Hematopoietic multipotent progenitor cell treated with erythropoietin and hydrocortisone succinate and interleukin-3 and kit ligand, for 17 days (in vitro differentiated cells): ENCODE measurements at places on chromosomes 6 and 20.

- no peak for DNase-seq
Observed at GRCh38 chr6:133621751-133622150, 267.2 kb upstream of the TCF21 start.

DNA sequence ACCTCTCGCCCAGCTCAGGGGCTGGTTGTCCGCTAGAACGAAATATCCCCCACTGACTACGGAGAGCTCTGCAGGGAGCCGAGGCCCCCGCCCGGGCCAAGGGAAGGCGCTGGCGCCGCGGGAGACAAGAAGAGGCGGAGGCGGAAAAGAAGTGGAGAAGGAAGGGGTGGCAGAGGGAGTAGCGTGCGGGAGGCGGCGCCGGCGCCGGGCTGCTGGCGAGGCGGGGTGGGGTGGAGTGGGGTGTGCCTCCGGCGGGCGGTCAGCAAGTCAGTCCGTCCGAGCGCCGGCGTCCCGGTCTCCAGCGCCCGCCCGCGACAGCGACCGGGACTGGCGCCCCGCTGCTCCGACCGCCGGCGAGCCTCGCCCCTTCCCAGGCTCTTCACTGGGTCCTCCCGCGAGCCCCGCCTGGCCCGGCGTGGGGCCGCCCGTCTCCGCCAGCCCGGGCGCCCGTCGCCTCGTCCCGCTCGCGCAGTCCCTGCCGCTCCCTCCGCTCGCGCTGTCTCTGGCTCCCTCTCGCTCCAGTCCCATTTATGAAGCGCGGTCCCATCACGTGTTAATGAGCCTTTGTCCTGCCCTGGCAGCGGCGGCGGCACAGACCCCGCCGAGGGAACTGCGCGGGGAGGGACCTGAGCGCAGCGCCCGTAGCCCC, at the start of gene CNR1:
Gene CNR1 (minus strand): TSS at position 504 of the 649 bp plus-strand sequence. CDS start 21,073 bp downstream, outside the sequence.
- no peak for DNase-seq

GRCh38 chr20:9744551-9744950, 94.3 kb downstream of the PAK5 start:
- DNase-seq, result no peak

DNA sequence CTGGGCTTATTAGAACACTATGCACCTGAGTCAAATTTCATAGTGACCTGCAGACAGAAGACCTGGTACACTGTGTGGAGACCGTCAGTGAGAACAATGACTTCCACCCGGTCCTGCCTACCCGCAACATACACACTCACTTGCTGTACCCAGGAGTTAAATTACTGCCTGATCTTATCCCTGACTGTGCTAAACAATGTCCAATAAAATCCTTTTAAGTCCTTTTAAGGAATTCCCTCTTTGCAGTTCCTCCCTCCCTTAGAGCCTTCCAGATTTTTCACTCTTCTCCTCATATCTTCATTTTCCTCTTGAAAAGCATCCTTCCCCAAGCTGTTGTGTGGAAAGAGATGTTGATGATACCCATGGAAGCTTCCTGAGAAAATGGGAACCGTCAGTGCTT, 3.4 kb upstream of the KCNG1 start:
- DNase-seq, result no peak

DNA sequence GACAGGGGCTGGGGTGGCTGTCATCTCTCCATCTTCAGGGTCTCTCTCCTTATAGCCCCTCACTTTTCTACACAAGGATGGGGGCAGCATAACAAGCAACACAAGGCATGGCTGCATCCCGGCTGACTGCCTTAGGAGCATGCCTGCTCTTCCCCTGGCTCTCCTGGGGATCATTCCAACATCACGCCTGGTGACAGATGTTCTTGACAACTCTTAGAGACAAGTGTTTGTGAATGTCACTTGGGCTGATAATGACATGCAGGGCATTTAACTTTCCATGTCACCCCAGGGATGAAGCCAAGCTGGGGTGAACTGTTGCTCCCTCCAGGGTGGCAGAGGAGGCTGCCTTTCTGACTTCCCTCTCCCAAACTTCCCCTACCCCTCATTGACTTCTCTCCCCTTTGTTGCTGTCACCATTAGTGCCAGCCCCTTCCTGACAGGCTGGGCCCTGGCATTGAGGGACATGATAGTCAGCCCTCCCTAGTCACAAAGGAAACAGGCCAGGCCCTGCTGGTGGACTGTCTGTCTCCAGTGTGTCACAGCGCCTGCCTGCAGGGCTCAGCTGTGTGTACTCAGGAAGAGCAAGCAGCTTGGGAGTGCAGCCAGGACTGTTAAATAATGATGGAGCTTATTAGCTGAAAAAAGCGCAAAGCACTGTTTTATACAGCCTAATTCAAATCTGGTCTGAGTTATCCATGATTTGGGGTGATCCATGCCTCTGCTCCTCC, 161.8 kb downstream of the LRFN2 start:
- no peak for DNase-seq

DNA sequence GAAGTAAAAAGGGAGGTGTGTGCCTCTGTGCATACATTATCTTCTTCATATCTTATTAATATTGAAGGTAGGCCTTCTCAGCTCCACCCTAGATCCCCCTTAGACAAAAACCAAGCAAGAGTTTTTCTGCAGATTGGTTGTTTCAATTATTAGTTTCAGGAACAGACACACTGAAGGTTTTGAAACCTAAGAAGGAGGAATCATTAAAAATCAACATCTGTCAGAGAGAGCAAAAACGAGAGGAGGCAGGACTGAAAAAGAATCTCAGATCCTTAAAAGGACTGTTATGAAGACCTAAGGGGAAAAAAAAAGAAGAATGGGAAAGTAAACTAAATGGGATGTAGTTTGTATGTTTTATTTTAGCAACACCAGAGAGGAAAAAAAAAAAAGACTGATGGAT, 560.8 kb upstream of the JAG1 start:
- no peak for DNase-seq

- DNase-seq, result no peak
Observed at GRCh38 chr20:650281-650680, 2.7 kb downstream of the SRXN1 start.

DNA sequence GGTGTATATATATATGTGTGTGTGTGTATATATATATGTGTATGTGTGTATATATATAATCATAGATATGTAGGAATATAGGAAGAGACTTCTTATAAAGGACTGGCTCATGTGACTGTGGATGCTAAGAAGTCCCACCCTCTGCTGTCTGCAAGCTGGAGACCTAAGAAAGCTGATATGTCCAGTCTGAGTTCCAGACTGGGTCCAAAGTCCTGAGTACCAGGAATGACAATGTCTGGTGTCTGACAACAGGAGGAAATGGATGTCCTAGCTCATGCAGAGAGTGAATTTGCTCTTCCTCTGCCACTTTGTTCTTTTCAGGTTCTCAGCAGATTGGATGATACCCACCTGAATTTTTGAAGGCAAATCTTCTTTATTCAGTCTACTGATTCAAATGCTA, 7.1 kb downstream of the ALDH5A1 start:
- DNase-seq, result no peak
